ENCODE measurements at places on chromosomes 5 and 9.

DNA sequence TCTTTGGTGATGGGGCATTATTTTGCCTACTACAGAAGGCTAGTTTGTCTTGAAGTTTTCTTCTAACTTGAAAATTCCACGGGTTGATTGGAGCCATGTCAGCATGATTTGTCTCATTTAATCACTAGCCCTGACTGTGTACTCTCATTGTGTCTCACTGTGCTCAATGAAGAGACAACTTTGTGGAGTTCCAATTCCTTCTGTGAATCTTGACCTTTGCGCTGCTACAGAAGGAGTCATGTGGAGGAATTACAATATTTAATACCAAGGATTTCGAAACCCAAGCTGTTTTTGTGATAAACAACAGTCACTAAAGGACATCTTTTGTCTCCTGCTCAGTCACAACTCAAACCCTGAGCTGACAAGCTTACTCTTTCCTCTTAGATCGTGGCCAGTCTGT, 98.6 kb upstream of the ACTBL2 start:
- DNase-seq = no peak

DNA sequence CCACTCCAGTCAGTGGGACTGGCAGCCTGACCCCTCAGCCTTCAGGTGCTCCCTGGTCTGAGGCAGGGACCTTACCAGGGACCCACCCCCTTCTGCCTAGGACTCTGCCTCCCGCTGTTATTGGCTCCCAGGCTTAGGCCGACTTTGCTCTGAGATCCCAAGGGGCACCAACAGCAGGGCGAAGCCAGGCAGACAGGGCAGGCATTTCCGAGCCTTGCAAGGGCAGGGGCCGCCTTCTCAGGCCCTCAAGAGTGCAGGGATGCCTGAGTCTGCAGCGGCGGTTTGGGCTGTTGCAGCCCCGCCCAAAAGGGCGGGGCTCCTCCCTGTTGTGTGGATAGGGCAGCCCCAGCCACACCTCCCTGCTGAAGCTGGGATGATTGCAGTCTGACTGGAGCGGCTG, 644.6 kb downstream of the PRR16 start:
- no peak for DNase-seq

- no peak for DNase-seq
Measured at GRCh38 chr9:2191609-2191972, 176.4 kb downstream of the SMARCA2 start.

DNA sequence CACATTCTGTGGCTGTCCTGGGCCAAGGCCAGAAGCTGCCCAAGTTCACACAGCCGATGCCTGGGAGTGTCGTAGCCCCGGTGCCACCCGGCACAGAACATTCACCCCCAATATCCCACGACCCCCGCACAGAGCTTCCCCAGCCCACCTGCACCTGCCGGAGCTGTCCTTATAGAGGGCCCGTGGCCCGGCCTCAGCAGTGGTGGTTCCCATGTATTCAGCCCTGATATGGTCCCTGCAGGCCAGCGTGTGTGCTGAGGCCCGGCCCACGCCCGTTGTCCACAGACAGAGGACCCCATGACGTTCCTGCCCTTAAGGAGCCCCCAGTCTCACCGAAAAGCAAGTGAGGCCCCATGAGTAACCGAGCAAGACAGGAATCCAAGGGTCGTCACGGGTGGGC, 5.3 kb upstream of the GFI1B start:
- DNase-seq = no peak

GRCh38 chr5:52786949-52787599, 642 bp upstream of the ITGA1 start:
- DNase-seq = no peak

All from forelimb muscle (tissue), 1 donor.